Activated CD8-positive, alpha-beta memory T cell treated with anti-CD3 and anti-CD28 coated beads for 48 hours (primary cell): ENCODE measurements at places on chromosomes 3 and 15.

- DNase-seq, result no peak
These were observed 38.0 kb downstream of the RAB7A start for GRCh38 chr3:128763967-128764366.

GRCh38 chr3:27560484-27561056, 76.4 kb upstream of the SLC4A7 start:
- DNase-seq, result no peak

- no peak for DNase-seq
These were observed 1385.8 kb downstream of the SI start for GRCh38 chr3:163692494-163692893.

DNA sequence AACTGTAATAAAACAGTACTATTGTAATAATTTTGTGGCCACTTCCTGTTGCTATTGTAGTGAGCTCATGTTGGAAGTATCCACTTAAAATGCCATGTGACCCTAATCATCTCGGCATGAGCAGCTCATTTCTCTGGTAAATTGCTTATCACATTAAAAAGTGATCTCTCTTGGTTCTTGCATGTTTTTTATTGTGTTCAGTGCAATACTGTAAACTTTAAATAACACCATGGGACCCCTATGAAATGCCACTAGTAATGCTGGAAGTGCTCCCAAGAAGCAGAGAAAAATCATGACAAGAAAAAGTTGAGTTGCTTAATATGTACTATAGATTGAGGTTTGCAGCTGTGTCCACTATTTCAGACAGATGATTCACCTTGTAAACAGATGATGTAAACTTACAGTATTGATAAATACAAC, 45.6 kb downstream of the NMD3 start:
- no peak for DNase-seq

DNA sequence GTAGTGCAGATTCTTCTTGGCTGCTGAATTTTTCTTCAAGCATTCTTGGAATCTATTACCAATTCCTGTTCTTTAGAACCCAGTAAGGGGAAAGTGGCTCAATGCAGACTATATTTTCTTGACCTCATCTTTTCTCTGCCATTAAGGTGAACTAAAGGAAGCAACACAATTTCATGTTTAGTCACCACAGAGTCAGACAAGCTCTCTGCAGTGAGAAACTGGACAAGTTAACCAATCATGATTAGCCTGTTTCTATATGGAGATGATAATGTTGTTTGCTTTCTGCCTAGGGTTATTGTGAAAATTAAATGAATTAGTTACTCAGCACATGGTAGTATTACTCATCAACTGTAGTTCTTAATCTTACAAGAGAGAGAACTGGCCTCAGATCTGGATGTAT, 1075.1 kb downstream of the AGBL1 start:
- no peak for DNase-seq

- DNase-seq, result no peak
These were observed 477.8 kb downstream of the FGF12 start for GRCh38 chr3:192249516-192249915.

GRCh38 chr3:54069961-54070360, 52.4 kb upstream of the CACNA2D3 start:
- no peak for DNase-seq

- DNase-seq, result no peak
These were observed 20.5 kb downstream of the ZNF609 start for GRCh38 chr15:64480891-64481290.

GRCh38 chr15:101445562-101446517, 43.7 kb downstream of the PCSK6 start:
- DNase-seq, result no peak

DNA sequence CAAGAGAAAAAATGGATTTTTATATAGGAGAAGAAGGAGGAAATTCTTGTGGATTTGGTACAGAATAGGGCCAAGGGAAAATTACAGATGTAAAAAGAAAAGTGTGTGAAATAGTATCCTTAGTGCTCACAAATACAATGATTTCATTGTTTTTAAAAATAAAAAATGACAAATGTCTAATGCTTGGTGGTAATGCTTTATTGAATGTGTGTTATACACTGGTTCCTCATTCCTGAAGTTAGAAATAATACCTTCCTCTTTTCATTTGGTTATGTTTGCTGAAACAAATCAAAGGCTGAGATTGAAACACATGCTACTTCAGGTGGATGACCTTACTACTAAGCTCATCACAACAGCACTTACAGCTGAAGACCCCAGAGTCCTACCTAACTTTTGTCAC, 37.7 kb upstream of the CCR2 start:
- DNase-seq, result no peak

DNA sequence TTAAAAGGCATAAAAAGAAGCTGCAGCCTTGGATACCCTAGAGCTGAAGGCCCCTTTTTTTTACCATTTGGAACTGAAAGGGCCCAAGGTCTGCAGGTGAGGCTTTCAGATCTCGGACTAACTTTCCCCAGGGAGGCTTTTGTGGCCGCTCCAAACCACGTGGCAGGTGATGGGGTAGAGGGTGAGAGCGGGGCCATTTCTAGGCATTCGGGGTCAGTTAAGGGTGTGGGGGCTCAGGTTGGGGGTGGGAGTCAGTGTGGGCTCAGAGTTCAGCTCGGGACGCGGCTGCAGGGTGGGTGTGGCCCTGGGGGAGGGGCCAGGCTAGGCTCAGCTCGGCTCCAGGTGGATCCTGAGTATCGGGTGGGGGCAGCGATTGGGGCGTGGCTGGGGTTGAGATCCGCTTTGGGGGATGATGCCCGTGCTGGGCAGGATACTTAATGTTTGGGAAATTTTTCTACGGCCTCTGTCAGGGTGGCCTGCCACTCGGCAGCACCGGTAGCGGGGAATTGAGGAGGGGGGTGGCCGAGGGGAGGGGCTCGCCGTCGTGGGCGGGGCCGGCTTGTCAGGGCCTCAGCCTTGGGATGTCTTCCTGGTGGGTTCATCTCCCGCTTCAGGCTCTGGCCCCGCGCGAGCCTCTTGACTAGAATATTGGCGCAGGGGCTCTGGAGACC, 2.5 kb downstream of the KLF13 start:
- no peak for DNase-seq

DNA sequence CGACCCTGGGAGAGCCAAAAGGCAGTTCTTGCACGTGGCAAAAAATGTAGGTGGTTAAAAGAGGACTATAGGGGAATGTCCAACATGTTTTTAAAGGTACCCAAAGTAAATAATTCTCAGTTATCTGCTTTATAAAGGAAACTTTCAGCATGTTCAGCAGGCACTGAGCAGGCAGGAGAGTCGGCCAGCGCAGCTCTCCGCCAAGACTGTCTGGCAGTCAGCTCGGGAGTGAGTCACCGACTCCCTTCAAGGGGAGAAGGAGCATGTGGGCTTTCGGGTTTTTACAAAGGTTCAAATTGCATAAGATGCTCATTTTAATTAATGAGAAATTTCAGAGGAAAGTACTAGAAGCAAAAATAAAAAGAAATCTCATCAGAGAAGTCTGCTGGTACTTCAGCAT, 7.0 kb downstream of the GABRA5 start:
- DNase-seq, result no peak

DNA sequence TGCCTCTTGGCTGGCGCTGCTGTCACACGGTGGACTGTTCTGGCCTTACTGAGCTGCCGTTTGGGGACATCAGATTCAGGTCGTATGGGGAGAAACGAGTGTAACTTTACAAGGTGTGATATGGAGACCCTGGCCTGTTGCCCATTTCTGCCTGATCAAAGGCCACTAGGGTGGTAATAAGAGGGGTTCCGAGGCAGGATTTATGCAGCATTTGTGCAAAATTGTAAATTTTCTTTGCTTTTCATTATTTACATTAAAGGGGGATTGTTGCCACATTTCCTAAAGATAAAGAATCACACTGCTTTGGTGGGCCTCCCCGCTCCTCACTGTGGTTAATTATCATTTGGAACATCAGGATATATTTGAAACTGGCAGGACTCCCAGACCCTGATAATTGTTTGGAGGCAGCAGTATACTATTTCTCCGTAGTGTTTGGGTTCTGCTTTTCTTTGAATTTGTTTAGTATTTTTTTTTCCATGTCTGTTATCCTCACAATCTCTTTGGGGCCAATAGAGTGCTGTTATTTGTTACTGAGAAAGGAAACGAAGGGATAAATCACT, 891 bp downstream of the NXPE3 start:
- no peak for DNase-seq

GRCh38 chr3:194003114-194004057, 132.6 kb upstream of the HES1 start:
- DNase-seq, result peak; percentile 7

- DNase-seq, result no peak
These were observed 54.1 kb upstream of the TBC1D23 start for GRCh38 chr3:100206687-100207086.

- DNase-seq, result peak; percentile 52
These were observed at the start of gene LSG1 for GRCh38 chr3:194671900-194672808. Gene LSG1 (minus strand): TSS chr3:194672191. CDS start chr3:194672162, 29 bp downstream.

GRCh38 chr15:92825985-92826384, 74.1 kb upstream of the CHD2 start:
- DNase-seq, result no peak
